ENCODE measurements at places on chromosomes 6 and 20.

- DNase-seq: peak; percentile 51
Measured at GRCh38 chr20:51318058-51318949, 224.2 kb downstream of the NFATC2 start.

DNA sequence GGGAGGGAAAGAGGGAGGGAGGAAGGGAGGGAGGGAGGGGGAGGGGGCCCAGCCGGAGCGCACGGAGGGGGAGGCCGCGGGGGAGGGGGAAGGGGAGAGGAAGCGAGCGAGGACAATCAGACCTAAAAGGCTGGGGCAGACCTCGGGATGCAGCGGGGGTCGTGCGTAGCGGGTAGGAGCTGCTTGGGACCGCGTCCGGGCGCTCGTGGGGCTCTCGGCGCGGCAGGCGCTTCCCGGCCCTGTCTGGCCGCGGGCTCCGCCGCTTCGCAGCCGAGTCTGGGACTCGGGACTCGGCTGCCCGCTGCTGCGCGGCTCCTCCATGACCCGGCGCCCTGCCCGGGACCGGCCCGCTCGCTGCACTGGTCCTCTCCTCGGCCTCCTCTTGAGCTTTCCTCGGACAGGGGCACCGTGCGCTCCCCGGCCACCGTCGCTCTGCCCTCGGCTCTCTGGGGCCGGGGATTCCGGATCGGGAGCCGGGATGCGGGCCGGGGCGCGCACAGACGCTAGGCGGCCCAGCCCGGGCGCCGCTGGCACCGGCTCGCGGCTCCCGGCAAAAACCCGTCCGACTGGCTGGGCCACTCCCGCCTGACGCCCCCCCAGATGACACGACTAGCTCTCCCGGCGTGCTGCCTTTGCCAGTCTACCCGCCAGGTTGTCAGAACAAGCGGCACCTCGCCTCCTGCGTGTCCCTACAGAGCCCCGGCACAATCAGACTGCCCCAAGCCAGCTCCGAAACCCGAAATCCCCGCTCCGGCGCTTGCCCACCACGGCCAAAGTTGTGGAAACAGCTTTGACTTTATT lies 2.2 kb downstream of the TFAP2A start:
- no peak for DNase-seq

DNA sequence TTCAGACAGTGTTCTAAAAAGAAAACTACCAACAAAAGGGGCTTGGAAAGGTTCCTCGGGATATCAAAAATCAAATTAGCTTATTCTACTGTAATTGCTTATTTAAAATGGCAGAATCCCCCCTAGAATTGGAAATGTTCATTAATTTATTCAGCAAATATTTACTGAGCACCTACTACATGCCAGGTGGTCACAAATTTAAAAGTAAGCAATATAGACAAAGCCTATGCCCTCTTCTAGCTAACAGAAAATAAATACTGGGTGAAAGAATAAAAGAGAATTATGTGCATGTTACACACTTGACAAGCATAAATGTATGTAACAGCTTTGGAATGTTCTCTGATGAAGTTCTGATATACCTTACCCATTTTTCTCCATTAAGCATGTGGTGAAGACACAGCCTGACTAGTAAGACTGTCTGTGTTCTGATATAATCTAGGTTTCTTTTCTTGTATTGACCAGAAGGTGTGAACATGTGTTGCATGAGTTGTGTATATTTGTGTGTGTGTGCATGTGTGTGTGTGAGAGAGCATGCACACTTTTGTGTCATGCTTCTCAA lies 606.7 kb upstream of the CITED2 start:
- DNase-seq: no peak

DNA sequence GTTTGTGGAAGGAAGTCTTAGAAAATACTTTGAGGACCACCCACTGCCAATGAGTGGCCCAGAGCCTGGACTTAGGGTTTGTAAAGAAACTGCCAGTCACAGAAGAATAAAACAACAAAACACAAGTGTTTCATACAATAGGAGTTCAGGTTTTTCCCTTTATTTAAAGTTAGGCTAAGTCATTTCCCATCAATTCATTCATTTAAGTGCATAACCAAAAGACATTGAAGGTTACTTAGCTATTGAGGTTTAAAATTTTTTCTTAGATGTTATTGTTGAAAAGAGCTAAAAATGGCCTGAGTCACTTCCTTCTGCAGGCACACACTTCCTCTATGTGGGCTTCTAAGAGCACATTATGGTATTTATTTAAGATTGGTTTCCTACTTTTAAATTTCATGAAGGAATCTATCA lies 54.2 kb downstream of the ARMC2 start:
- DNase-seq: no peak

DNA sequence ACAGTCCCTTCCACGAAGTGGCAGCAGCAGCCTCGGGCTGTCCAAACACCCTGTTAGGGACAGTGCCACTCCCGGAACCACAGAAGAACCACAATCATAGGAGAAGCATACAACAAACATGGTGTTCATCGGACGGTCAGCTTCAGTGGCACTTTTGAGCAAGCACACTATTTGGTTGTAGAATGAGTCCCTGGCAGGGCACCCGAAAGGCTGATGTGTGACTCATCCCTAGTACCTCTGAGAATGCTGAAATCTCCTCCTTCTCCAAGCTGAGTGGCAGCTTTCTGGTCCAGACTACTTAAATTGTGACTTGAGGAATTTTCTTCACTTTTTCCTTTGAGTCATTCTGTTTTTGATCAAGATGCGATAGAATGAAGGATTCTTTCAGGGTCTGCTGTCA lies 282.5 kb downstream of the ESR1 start:
- DNase-seq: no peak

GRCh38 chr20:21339499-21339898 lies 36.4 kb downstream of the XRN2 start:
- no peak for DNase-seq

- DNase-seq: peak; percentile 40
Measured at GRCh38 chr20:19993958-19994669, 23.0 kb upstream of the NAA20 start.

GRCh38 chr20:219290-220115 lies 7.6 kb upstream of the DEFB129 start:
- peak; percentile 27 for DNase-seq

DNA sequence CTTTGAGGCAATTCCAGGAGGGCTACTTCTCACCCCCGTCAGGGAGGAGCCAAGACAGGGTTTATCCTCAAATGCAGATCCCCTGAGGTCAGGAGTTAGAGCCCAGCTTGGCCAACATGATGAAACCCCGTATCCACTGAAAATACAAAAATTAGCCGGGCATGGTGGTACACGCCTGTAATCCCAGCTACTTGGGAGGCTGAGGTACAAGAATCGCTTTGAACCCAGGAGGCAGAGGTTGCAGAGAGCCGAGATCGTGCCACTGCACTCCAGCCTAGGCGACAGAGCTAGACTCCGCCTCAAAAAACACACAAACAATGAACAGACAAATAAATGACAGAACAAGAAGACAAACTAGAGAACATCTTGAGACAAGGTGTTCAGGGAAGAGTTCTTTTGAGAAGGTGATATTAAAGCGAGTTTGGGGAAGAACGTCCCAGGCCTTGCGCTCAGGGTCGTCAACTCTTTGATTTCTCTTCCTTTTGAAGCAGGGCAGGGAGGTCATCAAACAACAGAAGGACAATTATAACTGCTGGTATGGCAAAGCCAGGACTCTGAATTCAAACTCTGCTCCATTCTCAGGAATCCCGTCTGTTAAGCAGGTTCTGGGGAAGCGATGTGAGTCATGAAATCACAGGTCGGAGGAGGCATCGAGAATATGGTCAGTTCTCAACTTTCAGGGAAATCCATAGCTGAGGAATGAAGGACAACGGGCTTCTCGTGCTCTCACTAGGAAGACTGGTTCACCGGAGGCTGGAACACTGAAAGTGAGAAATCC lies 1.4 kb upstream of the RALY start:
- no peak for DNase-seq

- peak; percentile 44 for DNase-seq
Measured at GRCh38 chr6:21587961-21588480, 5.5 kb upstream of the SOX4 start.

DNA sequence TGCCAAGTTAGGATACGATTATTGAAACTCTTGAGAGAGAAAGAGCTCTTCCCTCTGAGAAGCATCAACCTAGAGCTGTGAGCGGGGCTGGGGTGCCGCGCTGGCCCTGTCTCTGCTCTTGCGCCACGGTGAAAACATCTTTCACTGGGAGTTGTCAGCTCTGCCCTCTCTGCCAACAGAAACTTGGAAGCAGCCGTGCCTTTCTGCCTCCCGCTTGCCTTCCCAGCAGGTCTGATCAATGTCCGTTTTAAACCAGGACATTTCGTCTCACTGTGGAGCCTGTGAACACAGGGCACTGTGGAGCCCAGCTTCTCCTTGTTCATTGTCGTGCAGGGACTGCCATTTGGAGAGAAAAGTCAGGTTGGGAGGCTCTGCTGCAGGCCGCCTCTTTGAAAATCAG lies 249.2 kb upstream of the PMEPA1 start:
- no peak for DNase-seq

- no peak for DNase-seq
Measured at GRCh38 chr6:116050737-116051136, 10.0 kb downstream of the FRK start.

DNA sequence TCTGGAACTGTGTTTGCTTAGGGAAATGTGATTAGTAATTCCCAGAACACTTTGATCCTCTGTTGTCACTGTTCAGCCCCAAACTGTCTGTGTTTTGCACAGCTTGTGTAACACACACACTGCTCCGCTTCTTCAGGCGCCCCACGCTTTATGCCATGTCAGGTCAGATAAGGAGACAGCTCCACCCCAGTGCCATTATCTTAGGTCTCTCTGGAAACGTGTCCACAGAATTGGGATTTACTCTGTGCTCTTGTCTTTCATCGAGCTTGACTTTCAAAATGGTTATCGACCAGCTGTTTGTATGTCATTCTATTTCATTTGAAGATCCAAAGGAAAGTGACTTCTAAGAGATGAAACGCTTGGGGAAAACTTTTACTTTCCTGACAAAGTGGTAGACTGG lies 106.4 kb upstream of the SSTR4 start:
- DNase-seq: no peak

DNA sequence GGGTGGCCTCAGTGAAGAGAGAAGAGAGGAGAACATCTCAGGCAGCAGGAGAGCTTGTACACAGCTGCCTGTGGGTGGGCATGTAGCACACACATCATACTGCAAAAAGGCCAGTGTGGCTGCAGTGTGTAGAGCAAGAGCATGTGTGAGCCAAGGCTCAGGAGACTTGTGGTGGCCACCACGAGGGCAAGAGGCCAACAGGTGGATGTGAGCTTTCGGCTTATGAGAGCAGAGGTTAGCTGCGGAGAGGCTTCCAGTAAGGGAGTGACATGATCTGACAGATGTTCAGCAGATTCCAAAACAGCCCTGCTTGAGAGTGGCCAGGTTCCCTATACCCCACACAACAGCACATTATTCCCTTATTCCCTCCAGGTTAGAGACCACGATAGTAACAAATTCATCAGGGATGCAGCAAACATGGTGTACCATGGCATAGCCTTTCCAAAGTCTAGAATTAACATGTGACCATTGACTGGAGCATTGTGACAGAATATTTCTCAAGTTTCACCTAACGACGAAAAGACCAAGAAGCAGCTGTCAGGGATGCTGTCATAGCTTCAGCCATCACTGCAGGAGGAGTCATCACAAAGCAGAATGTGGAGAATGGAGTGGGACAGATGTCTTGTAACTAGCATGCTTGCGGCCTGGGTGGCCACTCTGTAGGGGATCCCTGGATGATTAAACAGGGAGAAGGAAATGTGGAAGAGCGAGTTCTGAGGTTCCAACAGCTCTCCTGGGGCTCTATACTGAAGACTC lies 23.1 kb downstream of the HM13 start:
- no peak for DNase-seq

DNA sequence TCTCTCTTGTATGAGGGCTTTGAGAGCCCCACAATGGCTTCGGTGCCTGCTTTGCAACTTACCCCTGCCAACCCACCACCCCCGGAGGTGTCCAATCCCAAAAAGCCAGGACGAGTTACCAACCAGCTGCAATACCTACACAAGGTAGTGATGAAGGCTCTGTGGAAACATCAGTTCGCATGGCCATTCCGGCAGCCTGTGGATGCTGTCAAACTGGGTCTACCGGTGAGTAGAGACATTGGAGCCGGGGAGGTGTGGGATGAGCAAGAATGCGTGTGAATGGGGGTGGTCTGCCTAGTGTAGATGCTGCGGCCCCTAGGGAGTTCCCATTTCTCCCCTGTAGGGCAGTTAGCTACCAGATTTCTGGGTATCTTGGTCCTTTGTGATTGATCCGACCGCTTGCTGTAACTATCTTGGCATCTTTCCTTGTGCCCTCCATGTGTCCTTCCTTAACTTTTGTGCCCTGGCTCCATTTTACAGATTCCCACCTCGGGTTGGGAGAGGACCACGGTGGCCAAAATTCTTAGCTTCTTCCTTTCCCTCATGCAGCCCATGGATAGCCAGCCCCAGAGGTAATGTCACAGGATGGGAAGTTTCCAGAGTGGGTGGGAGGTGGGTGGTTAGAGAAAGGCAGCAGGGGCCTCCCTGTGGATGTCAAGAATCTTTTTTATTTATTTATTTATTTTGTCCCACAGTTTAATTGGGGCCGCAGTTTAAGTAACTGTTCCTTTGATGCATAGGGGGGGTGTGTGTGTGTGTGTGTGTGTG lies 6.3 kb downstream of the BRD2 start:
- DNase-seq: no peak

- no peak for DNase-seq
Measured at GRCh38 chr20:20710443-20711315, 1.8 kb downstream of the RALGAPA2 start.

- no peak for DNase-seq
Measured at GRCh38 chr6:144840619-144841018, 555.5 kb downstream of the UTRN start.

DNA sequence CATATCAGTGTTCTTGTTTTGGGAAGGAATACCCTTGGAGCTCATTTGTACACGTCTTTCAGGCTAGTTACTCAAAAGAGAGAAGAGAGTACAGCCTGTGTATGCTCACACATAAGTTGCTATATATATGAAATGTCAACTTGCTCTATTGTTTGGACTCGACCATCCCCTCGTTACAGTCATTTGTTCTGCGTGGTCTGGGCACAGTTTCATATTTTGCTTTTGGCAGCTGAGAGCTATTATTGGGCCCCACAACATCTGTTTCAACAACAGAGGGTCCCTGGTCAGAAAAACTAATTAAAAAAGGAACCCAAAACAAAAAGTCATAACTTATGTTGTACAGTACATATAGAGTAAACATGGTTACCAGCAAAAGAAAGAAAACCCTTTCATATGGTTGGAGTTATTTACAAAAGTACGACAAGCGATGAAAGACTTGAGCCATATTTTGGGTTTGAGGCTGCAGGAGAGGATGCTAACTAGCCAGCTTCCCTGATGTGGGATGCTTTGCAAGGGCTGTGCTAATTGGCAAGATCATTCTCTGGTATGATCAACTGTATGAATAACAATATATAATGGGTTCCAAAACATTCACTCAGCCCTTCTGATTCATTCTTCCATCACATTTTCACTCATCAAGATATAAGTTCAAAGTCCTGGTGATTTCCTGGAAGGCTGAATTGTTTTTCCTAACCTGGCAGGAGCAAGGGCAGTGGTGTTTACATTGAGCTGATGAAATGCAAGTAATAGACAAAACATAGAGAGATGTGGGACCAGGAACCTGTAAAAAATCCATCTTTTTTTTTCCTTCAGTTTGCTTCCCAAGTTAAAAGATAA lies 137.9 kb downstream of the RPS12 start:
- DNase-seq: no peak

- DNase-seq: no peak
Measured at GRCh38 chr6:44049163-44049988, 77.9 kb downstream of the MRPL14 start.
